ENCODE measurements at places on chromosomes 12 and 14.

- no peak for DNase-seq
These were observed 1.5 kb downstream of the SAMD15 start for GRCh38 chr14:77378701-77379100.

DNA sequence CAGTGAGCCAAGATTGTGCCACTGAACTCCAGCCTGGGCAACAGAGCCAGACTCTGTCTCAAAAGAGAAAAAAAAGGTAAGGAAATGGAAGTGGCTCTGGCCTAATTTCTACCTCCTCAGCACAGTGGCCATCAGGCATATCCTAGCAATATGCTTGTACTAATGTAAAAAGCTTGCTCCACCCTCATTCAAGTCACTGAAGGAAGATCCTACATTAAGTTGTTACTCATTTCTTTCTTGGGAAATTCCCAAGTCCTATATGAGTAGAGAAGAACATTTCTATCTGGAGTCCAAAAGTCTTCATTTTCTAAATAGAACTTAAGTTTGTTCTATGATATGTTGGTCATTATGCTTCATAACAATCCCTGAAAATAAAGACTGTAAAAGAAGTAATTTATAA lies 67.3 kb upstream of the HOXC13 start:
- DNase-seq, result no peak

GRCh38 chr12:27965966-27966365 lies 6.6 kb downstream of the PTHLH start:
- DNase-seq, result no peak

GRCh38 chr12:45220363-45220931 lies 4.6 kb downstream of the ANO6 start:
- no peak for DNase-seq

DNA sequence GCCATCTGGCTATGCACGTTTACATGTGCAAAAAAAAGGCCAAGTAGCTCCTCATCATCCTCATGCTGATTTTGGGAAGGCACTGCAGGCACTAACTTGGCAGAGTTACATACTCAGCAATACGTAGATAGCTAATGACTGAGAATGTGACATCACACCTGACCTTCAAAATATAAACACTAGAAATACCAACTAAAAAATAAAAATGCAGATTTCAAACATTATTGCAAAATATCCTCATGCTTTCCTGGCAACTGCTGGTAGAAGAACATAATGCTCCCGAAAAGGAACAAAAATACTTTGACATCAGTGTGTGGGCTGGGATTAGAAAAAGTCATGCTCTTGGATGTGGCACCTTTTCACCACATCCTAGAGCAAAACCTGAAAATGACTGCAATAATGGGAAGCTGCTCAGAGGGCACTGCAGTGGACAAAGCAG lies 153.2 kb upstream of the ABCD2 start:
- DNase-seq, result no peak

DNA sequence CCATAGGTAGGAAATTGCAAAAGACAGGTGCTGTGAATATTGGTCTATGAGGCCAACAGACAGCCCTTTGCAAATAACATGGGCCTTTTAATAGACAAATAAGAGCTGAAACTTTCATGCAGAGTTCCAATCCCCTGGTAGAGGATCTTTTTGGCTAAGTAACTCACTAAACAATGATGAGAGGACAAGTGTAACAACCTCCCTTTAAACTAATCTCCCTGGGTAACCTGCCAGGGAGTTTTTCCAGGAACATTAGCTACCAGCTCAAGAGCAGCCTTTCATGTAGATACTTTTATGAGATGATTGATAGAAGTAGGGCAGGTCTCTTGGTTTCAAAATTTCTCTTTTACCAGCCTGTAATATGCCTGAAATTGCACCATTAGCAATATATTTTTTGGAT lies 13.8 kb upstream of the CACNA1C start:
- DNase-seq, result no peak

GRCh38 chr12:76692846-76693245 lies 71.1 kb upstream of the ZDHHC17 start:
- no peak for DNase-seq

DNA sequence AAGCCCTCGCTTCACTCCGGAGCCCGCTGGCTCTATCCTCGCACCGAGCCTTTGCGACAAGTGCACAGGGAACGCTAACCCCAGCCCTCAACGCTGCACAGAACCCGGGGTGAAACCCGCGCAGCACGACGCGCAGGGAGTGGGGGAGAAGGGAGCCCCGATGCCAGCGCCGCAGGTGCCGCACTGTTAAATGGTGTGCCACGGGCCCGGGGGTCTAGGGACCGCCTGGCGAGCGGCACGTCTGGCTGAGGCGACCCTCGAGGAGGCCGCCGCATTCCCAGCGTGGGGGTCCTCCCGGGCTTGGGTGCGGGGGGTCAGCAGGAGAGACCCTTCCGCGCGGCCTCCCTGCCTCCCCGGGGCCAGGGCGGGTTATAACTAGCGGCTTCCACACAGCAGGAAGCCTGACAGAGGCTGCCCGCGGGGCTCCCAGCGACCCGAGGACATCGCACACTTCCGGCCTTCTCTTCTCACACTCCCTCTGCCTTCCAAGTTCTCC lies 23.8 kb upstream of the LRTM2 start:
- no peak for DNase-seq

All from cerebellar nuclear complex (tissue), 1 donor.